ENCODE measurements at places on chromosomes 7 and 10.

DNA sequence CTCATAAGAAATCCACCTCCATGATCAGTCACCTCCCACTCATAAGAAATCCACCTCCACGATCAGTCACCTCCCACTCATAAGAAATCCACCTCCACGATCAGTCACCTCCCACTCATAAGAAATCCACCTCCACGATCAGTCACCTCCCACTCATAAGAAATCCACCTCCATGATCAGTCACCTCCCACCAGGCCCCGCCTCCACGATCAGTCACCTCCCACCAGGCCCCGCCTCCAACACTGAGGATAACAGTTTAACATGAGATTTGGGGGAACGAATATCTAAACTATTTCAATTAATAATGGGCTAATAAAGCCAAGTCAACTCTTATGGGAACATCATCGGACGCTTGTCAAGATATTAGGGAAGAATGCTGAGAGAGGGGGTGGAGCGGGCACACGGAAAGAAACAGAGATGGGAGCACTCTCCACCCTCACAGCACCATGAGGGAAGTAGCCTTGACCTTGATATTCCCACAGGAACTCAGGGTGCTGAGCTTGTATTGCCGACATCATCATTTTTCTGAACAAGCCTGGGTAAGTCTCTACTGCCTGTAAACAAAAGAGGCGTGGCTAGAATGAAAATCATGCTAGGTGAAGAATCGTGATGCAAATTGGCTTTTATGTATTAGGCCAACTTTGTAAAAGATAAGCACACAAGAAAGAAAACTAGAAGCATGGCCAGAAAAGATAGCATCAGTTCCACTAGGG, 303.5 kb upstream of the KLF6 start:
- DNase-seq = no peak

DNA sequence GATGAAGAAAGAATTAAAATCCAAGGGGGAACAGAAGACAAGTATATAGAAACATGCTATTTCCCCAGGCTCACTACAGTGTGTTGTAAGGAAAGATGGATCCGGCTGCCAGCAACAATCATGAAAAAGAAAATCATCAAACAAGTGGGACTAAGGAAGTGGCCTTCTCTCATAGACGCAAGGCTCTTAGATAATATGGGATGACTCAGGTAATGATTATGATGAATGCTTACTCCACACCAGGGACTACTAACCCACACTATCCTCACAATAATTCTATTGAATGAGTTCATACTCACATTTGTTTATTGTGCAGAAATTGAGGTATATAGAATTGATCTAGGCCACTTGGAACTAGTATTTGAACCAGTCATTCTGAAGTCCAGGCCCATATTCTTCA, 111.2 kb upstream of the BET1 start:
- no peak for DNase-seq

GRCh38 chr10:88042160-88043100, 179.0 kb downstream of the PTEN start:
- DNase-seq = no peak

DNA sequence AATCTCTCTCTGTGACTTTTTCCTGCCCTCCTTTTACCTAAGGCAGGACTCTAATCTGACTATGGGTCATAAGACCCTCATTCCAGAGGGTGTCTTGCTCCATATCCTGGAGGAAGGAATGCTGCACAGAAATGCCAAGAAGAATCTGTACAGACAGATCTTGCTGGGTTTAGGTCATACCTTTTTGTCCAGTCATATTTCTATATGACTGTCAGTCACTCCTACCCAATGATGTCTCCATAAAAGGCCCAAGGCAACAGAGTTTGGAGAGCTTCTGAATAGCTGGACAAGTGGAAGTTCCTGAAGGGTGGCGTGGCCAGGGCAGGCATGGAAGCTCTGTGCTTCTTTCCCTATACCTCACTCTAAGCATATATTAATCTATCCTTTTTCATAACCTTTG, 47.5 kb downstream of the FEZF1 start:
- DNase-seq = no peak

- no peak for DNase-seq
Observed at GRCh38 chr7:88758381-88759229, 895 bp upstream of the ZNF804B start.
